ENCODE measurements at places on chromosomes 5 and 9.
A peak's percentile ranks its signal among the peaks of the same experiment; 100 is the strongest.

DNA sequence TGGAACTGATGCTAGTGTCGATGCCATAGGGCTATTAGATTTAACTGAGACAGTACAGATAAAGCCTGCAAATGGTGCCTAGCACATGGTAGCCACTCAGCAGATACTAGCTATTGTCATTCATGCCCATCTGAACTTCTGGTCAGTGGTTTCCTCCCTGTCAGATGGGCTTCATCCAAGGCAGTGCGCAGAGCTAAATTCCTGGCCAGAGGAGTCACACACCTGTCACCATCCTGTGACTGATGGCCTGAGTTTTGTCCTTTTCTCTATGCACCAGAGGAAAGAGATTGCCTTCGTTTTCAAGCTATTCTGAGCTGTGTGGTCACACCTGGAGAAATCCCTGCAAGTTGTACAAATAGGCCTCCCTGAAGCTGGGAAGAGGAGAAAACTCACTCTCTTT is 34.7 kb downstream of the MSX2 start:
- no peak overlapping the region for H3K4me3 ChIP-seq
- H3K27me3 ChIP-seq: no peaks in the 10 kb centered on the region
- no peaks in the 10 kb centered on the region for H3K4me1 ChIP-seq
- H3K36me3 ChIP-seq: no peaks in the 10 kb centered on the region

GRCh38 chr9:120710110-120710981 is 3.9 kb downstream of the MEGF9 start:
- H3K27me3 ChIP-seq: no peaks in the 10 kb centered on the region
- H3K4me3 ChIP-seq: peak overlapping the region; percentile 89
- no peak for DNase-seq
- no peaks in the 10 kb centered on the region for H3K4me1 ChIP-seq
- peak overlapping the region; percentile 91 for H3K27ac ChIP-seq
- no peaks in the 10 kb centered on the region for H3K36me3 ChIP-seq

- no peaks in the 10 kb centered on the region for H3K36me3 ChIP-seq
- H3K27me3 ChIP-seq: no peaks in the 10 kb centered on the region
- H3K4me1 ChIP-seq: no peaks in the 10 kb centered on the region
- no peak for DNase-seq
- H3K27ac ChIP-seq: no peak overlapping the region
Measured at GRCh38 chr5:51104556-51104955, 278.7 kb upstream of the ISL1 start.

DNA sequence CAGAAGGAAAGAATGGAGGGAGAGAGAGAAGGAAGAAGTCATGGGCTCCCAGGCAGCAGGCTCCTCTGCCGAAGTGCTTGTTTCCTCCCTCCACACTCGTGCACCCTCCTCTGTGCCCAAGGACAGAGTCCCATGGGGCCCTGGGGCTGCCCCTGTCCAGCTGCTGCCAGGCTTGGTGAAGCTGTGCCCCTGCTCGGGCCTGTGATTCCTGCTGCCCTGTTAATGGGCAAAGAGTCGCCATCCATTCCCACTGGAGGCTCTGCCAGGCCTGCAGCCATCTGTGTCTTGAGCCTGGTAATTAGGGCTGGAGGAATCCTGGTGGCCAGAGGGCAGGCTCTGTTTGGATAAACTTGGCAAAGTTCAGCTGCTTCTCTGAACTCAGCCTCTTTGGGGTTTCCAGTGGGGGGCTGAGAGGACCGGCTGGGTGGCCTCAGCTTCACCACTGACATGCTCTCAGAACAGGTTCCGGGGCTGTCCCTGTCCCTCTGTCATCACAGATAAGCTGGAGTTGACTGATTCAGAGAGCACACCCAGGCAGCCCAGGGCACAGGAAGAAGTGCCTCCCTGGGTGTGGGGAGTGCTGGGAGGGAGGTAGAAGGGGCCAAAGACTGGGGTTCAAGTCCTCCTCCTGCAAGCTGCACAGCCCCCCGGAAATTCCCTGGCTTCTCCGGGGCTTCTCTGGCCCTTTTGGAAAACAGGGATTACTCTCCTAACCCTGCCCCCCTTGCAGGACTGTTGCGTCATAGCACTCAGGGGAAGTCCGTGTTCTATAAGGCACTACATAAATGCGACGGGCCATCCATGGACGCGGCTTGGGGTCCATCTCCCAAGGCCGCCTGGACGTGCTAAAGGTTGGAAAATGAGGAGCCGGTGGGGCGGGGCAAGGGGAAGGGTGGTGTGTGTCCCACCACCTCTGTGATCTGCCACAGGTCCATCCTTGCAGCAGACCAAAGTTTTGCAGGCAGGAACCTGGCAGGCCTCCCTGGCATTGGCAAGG is 154.8 kb downstream of the PAX5 start:
- no peaks in the 10 kb centered on the region for H3K36me3 ChIP-seq
- no peak overlapping the region for H3K4me3 ChIP-seq
- peak; percentile 53 for DNase-seq
- no peaks in the 10 kb centered on the region for H3K27me3 ChIP-seq
- H3K27ac ChIP-seq: no peak overlapping the region

- no peaks in the 10 kb centered on the region for H3K4me1 ChIP-seq
- no peaks in the 10 kb centered on the region for H3K36me3 ChIP-seq
- no peak overlapping the region for H3K4me3 ChIP-seq
- H3K27me3 ChIP-seq: no peaks in the 10 kb centered on the region
- H3K27ac ChIP-seq: no peak overlapping the region
Measured at GRCh38 chr5:125210242-125210947, 464.0 kb upstream of the ZNF608 start.

GRCh38 chr5:144191998-144192397 is 21.3 kb downstream of the KCTD16 start:
- H3K27me3 ChIP-seq: no peaks in the 10 kb centered on the region
- H3K27ac ChIP-seq: no peak overlapping the region
- H3K4me1 ChIP-seq: peaks cover 11% of the 10 kb centered on the region
- no peak overlapping the region for H3K4me3 ChIP-seq
- no peak for DNase-seq
- H3K36me3 ChIP-seq: no peaks in the 10 kb centered on the region

- DNase-seq: no peak
- no peaks in the 10 kb centered on the region for H3K36me3 ChIP-seq
- H3K27me3 ChIP-seq: no peaks in the 10 kb centered on the region
- H3K4me1 ChIP-seq: peaks cover 15% of the 10 kb centered on the region
Measured at GRCh38 chr5:138468966-138469539, 3.8 kb downstream of the EGR1 start.

DNA sequence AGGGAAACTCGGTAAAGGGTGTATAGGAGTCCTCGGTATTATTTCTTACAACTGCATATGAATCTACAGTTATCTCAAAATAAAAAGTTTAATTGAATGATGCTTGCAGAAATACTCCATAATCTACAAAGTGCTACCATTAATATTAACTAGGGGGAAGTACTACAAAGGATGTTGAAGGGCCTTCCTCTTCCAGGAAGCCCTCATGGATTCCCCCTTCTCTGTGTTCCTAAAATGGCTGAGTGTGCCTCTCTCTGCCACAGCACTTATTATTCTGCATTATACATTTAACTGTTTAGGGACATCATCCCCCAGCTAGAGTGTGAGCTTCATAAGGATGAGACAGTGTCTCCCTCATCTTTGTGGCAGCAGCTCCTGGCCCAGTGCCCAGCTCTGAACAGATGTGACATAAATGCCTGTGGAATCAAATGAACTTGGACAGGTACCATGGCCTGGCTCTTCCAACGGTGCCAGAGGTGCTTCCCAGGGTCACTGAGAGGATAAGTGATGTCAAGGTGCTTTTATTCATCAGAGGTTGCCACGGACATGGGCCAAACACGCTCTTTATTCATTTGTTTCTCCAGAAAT is 99.5 kb downstream of the PAX5 start:
- no peaks in the 10 kb centered on the region for H3K36me3 ChIP-seq
- DNase-seq: no peak
- no peak overlapping the region for H3K4me3 ChIP-seq
- no peaks in the 10 kb centered on the region for H3K27me3 ChIP-seq

DNA sequence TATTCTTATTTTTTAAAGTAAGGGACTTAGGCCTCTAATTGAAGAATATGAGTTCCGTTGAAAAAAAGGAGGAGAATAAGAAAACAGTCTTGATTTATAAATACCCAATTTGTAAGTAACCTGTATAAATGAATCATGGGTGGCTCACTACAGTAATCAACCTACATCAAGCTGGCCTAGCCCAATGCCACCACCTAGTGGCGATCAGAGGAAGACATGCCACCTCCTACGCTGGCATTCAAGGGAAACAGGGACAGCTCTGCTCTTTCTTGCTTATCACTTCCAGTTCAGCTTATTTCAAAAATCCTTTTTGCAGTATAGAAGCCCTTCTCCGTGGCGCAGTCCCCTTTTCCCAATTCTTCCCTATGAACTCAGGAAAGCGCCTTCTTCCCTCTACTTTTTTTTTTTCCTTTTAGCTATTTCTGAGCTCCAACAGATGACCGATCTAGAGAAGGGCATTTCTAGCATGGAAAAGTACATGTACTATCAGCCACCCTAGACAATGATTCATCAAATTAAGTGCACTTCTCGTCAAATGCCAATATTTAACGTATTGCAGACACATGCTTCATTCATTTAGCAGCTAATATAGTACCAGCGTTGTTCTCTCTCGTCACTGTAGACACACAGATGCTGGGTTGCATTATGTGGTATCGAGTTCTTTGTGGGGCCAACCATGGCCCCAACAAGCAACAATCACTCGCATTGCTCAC is 28.3 kb downstream of the PTPN3 start:
- DNase-seq: peak; percentile 81
- no peaks in the 10 kb centered on the region for H3K36me3 ChIP-seq
- no peaks in the 10 kb centered on the region for H3K27me3 ChIP-seq
- H3K4me1 ChIP-seq: no peaks in the 10 kb centered on the region
- no peak overlapping the region for H3K27ac ChIP-seq
- H3K4me3 ChIP-seq: no peak overlapping the region

DNA sequence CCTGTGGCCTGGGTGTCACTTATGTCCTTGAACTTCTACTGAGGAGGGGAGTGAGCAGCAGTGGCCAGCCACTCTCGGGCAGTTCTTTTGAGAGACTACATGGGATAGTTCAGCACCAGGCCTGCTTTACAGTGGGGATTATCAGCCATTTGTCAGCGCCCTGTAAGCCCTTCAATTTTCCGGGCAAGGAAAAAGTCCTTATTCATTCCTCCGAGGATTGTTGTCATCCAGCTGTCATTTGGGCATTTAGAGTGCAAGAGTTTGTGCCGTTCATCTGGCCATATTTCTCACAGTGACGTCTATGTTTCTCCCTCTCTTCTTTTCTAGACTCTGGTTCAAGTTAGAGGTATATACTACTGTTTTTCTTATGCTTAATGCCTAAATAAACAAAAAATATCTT is 172.8 kb downstream of the TLE4 start:
- H3K27ac ChIP-seq: no peak overlapping the region
- no peak overlapping the region for H3K4me3 ChIP-seq
- no peak for DNase-seq
- H3K4me1 ChIP-seq: peaks cover 19% of the 10 kb centered on the region

GRCh38 chr9:137435980-137436760 is 5.0 kb downstream of the ENTPD8 start:
- no peak overlapping the region for H3K4me3 ChIP-seq
- DNase-seq: peak; percentile 88
- H3K4me1 ChIP-seq: peaks cover 12% of the 10 kb centered on the region
- no peaks in the 10 kb centered on the region for H3K36me3 ChIP-seq

GRCh38 chr5:41270423-41271251 is 57.3 kb upstream of the C6 start:
- H3K4me3 ChIP-seq: no peak overlapping the region
- H3K27me3 ChIP-seq: no peaks in the 10 kb centered on the region
- H3K27ac ChIP-seq: no peak overlapping the region
- H3K4me1 ChIP-seq: no peaks in the 10 kb centered on the region

- H3K27ac ChIP-seq: peak overlapping the region; percentile 88
- H3K27me3 ChIP-seq: no peaks in the 10 kb centered on the region
- no peak for DNase-seq
- no peaks in the 10 kb centered on the region for H3K36me3 ChIP-seq
- H3K4me3 ChIP-seq: no peak overlapping the region
Measured at GRCh38 chr9:130110166-130110565, 56.5 kb downstream of the GPR107 start.

Measured in sigmoid colon (tissue), 7 donors.